Endothelial cell of umbilical vein (primary cell): ENCODE measurements at places on chromosomes 4 and X. TPM values are rescaled to one million over a fixed set of nuclear protein-coding genes. Genes with fewer than 3 reads are reported as not detected.
A peak's percentile ranks its signal among the peaks of the same experiment; 100 is the strongest.

Gene ZMYM3
- 24.7 and 26.5 TPM in 2 replicates for polyA plus RNA-seq

DNA sequence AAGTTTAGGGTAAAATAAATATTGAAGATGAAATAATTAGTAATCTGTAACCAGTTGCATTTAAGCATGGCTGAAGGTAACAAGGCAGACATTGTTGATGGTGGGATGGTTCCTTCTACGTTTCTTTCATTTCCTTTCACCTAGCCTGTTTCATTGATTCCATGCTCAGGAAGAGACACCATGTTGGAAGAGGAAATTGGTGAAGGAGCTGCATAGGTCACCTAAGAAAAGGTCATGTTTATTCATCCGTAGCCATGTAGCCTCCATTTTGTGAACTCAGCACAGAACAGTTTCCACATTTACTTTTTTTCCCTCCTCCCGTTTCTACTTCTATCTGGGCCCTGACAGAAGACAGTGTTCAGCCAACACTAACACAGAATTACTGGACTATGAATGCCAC, 3.8 kb downstream of the ADH1B start:
- no peak for DNase-seq

DNA sequence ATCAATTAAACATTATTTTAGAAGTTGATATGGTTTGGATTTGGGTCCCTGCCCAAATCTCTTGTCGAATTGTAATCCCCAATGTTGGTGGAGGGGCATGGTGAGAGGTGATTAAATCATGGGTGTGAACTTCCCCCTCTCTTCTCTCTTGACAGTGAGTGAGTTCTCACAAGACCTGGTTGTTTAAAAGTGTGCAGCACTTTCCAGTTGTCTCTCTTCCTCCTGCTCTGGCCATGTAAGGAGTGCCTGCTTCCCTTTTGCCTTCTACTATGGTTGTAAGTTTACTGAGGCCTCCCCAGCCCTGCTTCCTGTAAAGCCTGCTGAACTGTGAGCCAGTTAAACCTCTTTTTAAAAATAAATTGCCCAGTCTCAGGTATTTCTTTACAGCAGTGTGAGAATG, 141.4 kb downstream of the GALNTL6 start:
- no peak for DNase-seq

DNA sequence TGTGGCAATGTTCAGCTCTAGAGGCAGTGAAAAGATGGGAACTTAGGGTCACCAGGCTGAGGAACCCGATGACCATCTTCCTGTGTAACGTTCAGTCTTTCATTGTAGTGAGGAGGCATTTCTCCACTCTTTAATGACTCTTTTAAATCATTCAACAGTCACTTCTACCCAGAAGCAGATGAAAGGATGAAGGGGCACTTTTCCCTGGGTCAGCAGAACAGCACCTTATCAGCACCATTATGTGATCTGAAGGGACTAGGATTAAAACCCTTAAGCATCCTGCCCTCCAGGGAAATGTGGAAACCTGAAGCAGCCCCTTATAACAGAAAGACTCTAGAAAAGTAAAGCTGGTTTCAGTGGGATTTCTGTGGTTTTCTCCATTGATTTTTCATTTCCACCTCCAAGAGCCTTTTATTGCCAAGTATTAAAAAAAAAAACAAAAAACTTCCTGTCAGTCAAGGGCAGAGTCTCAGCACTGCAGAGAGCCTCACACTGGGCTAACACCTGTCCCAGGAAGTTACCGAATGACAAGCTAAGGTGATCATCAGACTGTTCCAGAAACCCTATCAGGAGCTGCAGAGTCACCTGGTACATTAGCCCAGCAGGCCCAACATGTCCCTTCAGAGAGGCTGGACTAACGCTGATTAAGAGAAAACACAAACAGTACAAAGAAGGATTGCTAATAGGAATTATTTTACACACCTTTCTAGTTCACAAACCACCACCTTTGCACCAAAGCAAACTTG, 185.9 kb downstream of the SHROOM3 start:
- DNase-seq, result no peak

GRCh38 chrX:74133156-74133796, 170.7 kb upstream of the ZCCHC13 start:
- peak; percentile 39 for DNase-seq

Gene NLRP2B
- 0.01 TPM in 1 of 2 replicates, not detected in the other for polyA plus RNA-seq

Gene PCSK1N
- polyA plus RNA-seq, result not detected in 2 replicates

GRCh38 chr4:65798498-65799127, 128.3 kb upstream of the EPHA5 start:
- no peak for DNase-seq

DNA sequence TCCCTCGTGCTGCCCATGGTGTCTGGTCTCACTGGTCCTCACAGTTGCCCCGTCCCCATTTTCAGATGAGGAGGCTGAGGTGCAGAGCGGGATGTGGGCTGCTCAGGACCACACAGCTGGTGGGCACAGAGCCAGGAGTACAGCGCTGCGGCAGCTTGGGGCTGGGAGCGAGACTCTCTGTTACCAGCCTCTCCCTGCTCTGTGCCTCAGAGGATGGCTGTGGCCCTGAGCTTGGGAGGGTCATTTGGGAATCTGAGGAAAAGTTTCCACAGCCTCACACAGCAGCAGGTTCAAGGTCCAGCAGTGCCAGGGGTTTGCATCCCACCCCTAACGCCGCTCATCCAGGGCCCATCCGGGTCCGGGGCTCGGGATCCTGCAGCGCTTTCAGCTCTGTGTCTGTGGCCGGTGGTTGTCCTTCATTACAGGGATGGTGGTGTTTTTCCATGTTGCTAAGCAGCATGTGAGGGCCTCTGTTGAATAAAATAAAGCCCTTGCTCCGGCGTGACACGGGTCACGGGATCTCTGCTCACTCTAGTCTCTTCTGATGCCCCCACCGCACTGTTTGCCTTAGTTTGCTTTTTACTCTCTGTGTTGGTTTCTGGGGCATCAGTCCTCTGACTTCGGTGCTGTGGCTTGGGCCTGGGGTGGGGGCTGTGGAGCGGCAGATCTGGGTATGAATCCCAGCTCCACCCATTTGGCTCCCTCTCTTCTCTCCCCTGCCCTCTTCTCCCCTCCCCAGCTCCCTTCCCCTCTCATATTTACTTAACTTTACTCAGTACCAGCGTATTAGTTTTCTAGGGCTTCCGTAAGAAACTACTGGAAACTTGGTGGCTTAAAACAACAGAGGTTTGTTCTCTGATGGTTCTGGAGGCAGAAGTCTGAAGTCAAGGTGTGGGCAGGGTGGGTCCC, 6.5 kb downstream of the WFS1 start:
- no peak for DNase-seq

DNA sequence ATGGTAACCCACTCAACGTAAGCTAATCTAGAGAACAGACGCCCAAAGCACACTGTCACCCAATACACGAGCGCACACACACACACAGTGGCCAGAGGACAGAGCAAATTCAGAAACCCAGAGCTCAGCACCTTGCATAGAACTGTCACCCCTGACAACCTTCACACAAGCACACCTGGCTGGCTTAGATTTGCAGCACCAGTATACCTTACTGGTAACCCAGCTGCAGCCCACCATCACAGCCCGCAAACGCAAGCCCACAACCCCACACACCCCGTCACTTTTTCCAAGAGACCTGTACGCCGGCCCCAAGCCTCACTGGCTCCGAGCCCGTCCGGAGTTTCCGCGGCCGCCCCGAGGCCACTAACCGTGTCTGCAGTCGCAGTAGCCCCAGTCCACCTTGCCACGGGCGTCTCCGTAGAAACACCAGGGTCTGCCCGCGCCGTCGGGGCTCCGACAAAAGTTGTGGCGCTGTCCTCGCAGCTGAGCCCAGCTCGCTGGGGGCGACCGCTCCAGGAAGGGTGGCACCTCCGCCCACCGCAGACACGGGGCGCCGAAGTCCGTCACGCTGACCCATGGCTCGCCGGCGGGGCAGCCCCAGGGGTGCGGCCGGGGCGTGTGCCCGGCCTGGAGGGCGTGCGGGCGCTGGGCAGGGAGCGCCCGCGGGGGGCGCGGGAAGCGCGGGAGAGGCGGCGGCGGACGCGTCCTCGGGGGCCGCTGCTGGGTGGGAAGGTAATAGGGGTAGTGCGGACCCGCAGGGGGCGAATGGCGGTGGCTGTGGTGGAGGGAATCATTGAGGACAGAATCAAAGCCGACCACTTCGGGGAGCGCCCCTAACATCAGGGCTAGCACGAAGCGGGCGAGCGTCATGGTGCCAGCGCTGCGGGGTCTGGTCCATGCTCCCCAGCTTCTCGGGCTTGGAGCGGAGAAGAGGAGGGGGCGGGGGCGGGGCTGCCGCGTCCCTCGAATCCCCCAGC, 664 bp downstream of the PRSS12 start:
- no peak for DNase-seq

Gene CXCL3
- polyA plus RNA-seq, result 1.1 TPM in 2 replicates

DNA sequence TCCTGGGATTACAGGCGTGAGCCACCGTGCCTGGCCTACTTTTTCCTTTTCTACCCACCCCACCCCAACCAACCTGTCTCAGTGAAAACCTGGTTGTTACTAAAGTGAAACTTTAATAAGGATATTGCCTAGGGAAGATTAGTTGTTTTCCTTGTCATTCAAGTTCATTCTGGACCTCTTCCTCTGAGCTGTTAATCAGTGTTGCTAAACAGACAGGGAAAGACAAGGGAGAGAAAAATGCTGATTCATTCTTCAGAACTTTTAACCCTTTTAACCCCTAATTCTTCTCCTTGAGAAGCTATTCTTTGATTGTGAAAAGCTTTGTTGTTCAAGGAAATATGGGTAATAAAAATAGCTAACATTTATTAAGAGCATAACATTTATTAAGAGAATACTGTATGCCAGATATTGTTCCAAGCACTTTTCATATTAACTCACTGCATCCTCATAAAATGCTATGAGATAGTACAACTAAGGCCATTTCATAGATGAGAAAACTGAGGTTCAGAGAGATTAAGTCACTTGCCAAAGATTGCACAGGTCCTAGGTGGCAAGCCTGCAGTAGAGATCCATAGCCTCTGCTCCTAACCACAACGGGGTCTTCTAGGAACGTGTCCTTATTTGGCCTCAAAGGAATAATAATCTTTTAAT, 34.8 kb downstream of the OSTC start:
- DNase-seq, result no peak

DNA sequence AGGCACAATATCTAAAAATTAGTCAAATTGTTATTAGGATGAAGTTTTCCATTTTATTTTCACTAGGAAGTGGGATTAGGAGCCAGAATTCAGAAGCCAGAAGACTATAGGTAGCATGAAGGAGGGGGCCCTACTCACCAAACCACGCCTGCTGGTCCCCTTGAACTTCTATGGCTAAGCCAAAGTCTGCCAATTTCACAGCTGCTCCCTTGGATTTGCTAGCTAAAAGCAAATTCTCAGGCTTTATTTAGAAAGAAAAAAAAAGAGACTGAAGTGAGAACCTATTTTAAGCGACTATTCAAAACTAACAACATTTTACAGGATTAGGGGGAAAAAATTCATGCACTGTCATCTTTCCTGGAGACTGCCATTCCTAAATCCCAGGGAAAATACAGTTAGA, 224.3 kb downstream of the CAMK2D start:
- no peak for DNase-seq

Gene SHROOM4
- polyA plus RNA-seq, result 29.7 and 29.8 TPM in 2 replicates

Gene PTTG2
- not detected in 2 replicates for polyA plus RNA-seq

- DNase-seq, result no peak
Measured at GRCh38 chr4:112739442-112739841, 102.5 kb downstream of the LARP7 start.

DNA sequence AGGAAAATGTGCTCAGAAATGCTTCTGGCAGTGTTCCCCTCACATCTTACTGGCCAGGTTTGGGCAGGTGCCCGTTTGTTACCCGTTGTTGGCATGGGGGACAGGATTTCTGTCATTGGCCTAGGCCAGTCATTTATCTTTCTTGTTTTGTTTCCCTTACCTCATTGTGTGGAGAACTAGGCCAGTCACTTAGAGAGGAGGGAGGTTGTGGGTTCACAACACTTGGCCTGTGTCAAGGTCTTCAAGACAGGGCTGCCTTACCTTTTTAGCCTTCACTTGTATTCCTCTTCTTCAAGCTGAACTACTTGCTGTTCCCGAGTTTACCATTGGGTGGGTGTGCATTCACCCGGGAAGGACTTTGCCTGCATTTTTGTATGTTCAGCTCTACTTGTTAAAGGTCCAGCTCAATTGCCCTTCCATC, 17.7 kb downstream of the SNX25 start:
- peak; percentile 9 for DNase-seq

Gene KLHL2
- polyA plus RNA-seq, result 6.9 and 9.9 TPM in 2 replicates

GRCh38 chr4:54700986-54701385, 43.2 kb downstream of the KIT start:
- no peak for DNase-seq

- DNase-seq, result no peak
Measured at GRCh38 chr4:177579649-177580048, 137.4 kb upstream of the AGA start.

GRCh38 chr4:3452376-3452775, 10.6 kb downstream of the HGFAC start:
- DNase-seq, result no peak

Gene TCEAL2
- polyA plus RNA-seq, result not detected in 2 replicates

DNA sequence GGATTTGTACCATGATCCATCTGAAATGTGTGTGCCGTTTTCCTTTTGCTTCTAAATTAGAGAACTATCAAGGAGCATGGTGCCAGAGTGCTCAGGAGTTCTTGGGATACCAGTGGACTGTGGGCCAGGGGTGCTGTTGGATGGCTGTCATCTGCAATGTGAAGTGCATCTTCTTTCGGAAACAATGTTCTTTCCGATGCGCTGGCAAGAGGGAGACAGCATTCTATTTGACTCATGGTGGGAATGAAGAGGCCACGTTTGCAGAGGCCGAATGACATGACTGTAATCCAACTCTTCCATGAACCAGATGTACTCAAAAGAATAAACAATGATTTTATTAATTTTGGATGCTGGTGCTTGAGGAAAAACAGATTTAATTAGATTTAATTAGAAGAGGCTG, 45.5 kb downstream of the SORCS2 start:
- DNase-seq, result no peak

GRCh38 chr4:20443015-20443805, 191.5 kb downstream of the SLIT2 start:
- DNase-seq, result no peak

DNA sequence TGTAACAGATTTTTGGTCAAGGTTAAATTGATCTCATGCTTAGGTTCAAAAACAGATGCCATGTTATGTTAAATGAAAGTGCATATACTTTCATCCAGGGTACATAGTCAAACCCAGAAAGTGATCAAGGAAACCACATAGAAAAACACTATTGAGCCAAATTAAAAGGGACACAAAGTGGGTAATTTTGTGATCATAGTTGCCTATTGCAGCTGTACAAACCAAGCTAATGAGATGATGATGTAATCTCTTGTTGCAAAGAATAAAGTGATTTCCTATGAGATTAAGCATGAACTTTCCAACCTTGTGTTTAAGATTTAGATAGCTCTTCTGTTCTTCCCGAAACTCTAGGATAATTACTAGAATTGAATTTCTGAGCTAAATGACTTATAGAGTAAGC, 20.2 kb upstream of the LIMCH1 start:
- no peak for DNase-seq

DNA sequence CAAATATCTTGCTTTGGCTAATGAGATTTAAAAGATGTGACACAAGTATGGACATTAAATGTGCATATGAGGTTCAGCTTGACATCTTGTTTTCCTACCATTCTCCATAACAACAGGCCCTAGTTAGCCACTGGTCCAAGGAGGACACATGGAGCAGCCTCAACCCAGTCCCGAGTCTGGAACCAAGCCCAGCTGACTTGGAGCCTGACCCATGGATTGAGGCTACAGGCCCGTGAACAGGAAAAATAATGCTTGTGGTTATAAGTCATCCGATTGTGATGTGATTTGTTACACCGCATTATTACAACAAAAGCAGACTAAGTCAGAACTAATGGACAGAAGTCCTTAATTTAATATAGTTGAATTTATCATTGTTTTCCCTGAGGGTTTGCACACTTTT, 123.2 kb upstream of the BANK1 start:
- DNase-seq, result no peak

- no peak for DNase-seq
Measured at GRCh38 chr4:26462874-26463273, 27.4 kb downstream of the CCKAR start.

Gene HAND2
- not detected in 2 replicates for polyA plus RNA-seq
